ENCODE measurements at places on chromosomes 4 and X.

- no peak for DNase-seq
These were observed 174.9 kb downstream of the ADAMTS3 start for GRCh38 chr4:72394012-72394663.

DNA sequence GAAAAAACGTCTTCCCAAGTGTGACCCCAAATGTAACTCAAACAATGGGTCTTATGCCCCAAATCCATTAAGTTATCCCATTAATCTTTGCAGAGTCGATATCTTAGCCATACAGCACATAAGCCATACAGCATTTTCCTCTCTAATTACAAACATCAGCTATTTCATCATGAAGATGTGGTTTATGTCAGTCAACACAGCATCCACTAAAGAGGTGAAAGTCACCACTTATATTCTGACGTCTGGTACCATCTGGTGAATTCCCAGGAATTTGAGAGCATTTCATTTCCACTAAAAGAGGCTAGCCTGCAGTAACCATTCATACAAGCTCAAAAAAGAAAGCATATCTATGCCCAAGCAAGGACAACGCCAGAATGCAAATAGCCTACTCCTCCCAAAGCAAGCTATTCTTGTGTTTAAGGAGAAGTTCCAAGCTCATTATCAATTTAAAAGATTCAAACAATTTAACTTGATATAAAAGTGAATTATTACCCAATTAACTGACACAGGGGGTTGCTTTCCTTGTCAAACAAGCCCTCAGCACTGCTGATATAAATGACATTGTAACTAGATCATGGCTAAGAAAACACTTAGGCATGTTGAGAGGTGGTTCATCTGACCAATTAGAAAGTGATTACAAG lies 203.3 kb downstream of the ANTXR2 start:
- no peak for DNase-seq

- no peak for DNase-seq
These were observed 118.7 kb downstream of the ENPP6 start for GRCh38 chr4:184099000-184099399.

DNA sequence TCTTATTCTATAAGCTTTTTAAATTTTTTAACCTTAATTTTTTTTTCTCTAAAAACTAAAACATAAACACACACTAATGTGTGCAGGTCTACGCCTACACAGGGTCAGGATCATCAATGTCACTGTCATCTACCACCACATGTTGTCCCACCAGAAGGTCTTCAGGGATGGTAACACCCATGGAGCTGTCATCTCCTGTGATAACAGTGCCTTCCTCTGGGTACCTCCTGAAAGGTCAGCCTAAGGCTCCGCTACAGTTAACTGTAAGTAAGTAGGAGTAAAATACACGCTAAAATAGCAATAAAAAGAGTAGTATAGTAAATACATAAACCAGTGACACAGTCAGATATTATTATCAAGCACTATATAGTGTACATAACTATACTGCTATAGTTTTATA lies 45.9 kb upstream of the GPRIN3 start:
- DNase-seq = no peak

DNA sequence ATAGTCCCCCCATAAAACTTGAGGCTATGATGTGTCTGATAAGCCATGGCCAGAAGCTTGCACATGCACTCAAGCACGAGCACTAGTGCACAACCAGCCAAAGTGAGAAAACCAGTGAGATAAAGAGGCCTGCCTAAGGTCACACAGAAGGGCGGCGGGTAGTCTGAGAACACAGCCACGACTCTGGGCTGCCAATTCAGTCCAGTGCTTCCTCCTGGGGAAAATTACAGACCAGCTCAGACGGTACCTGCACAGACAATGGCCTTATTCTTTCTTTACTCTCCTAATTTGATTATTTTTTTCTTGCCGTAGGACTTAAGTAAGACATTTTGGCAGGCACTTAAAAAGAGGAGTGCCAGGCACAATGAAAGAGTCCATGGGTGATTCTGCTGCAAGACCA lies 533.2 kb upstream of the FAT1 start:
- DNase-seq = no peak

DNA sequence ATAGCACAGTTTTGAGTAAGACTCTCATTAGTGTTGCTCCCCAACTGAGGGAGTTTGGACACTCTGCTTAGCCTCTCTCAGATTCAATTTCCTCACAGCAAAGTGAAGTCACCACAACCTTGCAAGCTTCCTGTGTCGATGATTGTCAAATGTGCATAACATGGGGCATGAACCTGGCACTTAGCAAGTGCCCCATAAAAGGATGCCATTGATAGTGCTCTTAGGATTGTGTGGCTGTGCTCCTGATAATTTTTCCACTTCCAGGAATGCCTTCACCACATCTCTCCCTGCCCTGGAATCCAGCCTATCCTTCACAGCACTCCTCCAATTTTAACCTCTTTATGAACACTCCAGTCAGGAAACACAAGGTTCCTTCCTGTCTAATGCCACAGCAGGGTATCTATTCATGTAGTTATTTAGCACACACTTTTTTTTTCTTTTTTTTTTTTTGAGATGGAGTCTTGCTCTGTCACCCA lies 309.4 kb downstream of the PPP3CA start:
- no peak for DNase-seq

DNA sequence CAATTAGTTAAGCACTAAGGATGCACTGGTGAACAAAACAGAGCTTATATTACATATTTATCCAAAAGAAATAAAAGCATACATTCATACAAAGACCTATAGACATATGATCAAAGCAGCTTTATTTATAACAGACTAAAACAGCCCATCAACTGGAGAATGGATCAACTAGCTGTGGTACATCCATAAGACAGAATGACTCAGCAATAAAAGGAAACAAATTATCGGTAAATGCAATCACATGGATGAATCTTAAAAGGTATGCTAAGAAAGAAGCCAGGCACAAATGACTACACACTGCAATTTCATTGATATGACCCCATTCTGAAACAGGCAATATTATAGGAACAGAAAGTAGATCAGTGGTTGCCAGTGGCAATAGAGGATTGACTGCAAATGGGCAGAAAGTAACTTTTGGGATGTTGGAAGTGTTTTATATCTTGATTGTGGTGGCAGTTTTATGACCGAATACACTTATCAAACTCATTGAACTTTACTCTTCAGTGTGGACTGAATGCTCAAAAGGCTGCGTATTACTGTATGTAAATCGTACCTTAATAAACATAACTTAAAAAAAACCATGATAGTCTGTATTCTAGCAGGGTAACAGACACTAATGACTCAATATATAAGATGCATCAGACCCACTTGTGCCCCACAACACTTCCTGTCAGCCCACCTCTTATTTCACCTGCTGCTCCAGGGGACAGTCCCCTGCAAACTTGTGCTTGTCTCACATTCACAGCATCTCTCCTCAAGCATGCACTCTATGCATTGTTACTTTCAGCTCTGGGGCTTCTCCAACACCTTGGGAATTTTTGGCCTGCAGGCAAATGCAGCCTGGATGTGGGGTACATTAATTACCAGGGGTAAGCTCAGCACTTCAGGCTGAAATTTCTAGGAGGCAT lies 59.1 kb downstream of the MID1IP1 start:
- DNase-seq = no peak

DNA sequence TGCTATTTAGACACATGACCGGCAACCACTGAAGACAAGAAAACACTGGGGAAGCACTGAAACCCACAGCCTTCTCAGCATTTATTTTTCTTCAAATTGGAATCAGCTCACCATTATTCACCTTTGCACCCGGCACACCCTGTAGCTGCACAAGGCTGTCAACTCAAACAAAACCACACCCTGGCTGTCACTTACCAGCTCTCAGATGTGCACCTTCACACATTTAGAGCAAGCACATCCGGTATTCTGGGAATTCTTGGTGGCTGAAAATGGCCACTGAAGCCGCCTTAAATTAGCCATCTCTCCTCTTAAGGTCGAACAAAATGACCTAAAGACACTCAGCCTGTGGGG lies 5.9 kb downstream of the ZFYVE28 start:
- no peak for DNase-seq
